Fibroblast of upper back skin (primary cell): ENCODE measurements at places on chromosomes 7 and 10.

DNA sequence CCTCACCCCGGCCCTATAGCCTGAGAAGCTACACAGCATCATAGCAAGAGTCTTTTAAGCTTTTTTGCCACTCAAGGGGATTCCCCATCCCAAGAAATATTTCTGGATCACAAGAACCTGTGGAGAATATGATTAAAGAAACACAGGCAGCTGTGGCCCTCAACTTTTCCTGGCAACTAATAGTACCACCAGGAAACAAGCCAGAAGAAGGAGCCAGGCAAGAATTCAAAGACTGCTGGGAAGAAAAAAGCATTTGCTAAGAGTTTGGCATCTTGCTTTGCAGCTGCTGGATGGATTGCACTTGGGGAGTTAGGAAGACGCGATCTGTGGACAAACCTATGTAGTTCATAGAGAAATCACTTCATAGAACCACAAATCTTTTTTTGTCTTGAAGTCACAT is 437.8 kb downstream of the PLXDC2 start:
- peak; percentile 80 for DNase-seq

GRCh38 chr10:29285624-29286051 is 3.2 kb upstream of the LYZL1 start:
- DNase-seq = no peak

GRCh38 chr7:157507987-157508386 is 171.2 kb downstream of the DNAJB6 start:
- no peak for DNase-seq

DNA sequence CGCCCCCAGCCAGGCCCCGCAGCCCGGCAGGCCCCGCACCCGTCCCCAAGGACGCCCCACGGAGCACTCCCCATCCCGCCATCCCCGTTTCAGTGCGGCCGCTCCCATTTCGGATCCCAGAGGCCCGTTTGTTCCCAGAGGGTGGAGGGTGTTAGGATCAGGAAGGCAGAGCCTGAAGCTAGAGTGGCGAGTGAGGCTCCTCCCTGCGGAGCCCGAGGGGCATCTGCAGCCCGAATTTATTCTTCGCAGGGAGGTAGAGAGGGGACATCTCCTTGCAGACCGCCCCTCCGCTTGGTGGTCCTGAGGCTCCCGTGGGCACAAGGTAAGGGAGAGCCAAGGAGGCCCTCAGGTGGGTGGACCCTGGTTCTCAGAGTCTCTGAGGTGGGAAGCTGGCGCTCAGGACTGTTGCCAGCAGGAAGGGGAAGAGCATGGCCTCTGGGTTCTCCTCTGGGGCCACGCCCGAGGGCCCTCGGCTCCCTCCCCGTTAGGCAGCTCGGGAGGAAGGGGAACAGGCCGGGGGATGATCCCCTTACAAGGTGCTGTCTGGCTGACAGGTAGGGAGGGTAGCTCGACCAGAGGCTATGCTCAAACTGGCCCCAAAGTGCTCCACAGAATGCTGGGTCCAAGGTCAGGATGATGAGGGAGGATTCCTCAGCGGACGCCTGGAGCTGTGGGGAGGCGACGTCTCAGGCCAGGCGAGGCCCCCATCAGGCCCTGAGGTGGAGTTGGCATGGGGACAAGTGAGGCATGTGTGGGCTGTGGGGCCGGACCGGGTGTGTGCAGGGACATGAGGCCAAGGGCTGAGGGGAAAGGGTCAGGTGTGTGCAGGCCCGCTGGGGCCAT is 17.4 kb downstream of the POLL start:
- DNase-seq = no peak

DNA sequence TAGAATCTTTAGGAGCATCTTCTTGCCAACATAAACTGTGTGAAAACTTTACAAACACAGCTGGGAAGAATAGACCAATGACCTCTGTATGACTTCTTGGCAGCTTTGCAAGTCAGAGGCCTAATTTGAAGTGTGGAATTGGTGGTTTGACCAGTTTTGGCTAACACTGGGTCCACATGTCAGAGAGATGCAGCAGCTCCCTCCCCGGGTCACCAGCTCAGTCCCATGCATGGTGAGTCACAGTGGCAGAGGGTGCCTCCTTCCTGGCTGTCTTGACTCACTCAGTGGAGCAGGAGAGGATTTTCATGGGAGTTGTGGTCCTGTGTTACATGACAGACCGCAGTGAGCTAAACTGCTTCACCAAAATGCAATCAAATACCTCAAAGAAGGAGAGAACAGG is 8.2 kb upstream of the STARD3NL start:
- DNase-seq = peak; percentile 54

DNA sequence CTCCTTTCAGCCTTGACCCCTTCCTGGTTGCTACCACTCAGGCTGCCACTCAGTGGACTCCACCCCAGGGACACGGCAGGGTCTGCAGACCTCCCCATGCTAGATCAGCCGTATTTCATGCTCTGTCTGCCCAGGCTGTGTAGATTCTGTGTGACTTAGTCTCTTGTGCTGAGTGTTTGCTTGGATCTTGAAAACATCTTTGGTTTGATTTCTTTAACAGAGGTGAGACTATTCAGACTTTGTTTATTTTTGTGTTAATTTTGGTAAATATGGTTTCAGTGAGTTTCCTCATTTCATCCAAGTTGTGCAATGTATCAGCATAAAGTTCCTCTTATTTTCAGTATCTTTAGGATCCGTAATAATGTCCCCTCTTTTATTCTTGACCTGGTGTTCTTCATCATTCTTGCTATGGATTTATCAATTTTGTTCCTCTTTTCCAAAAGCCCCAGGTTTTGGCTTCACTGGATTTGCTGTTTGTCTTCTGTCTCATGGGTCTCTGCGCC is 21.2 kb upstream of the PWWP2B start:
- DNase-seq = no peak

- no peak for DNase-seq
Observed at GRCh38 chr10:34232481-34232880, 582.6 kb downstream of the PARD3 start.

- DNase-seq = no peak
Observed at GRCh38 chr10:13365243-13365642, 17.1 kb upstream of the SEPHS1 start.

- DNase-seq = no peak
Observed at GRCh38 chr10:8444630-8445029, 390.1 kb downstream of the GATA3 start.

- DNase-seq = no peak
Observed at GRCh38 chr7:5557920-5558401, 134.3 kb upstream of the TNRC18 start.

DNA sequence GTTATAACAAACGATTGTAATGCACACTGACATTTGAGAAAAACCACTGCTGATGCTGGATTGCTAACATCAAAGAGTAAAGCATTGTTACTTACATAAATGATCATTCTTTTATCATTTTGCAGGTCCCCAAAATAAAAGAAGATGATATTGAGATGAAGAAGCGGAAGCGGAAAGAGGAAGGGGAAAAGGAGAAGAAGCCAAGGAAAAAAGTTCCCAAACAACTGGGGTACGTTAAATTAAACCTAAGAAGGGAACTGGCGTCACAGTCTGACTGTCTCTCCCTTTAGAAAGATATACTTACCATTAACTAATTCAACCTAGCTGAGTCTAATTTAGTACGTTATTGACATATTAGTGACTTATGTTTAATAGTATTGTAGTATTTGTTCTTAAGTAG is 28.1 kb downstream of the UBN2 start:
- no peak for DNase-seq

- DNase-seq = no peak
Observed at GRCh38 chr10:118516716-118517115, 78.7 kb downstream of the PRLHR start.

DNA sequence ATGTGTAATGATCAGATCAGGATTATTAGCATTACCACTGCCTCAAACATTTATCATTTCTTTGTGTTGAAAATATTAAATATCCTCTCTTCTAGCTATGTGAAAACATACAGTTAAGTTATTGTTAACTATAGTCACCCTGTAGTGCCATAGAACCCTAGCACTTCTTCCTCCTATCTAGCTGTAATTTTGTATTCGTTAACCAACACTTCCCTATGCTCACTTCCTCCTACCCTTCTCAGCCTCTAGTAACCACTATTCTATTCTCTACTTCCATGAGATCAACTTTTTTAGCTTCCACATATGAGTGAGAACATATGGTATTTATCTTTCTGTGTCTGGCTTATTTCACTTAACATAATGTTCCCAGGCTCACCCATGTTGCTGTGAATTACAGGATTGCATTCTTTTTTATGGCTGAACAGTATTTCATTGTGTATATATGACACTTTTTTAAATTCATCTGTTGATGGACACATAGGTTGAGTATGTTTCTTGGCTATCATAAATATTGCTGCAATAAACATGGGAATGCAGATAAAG is 132.7 kb upstream of the RHOBTB1 start:
- DNase-seq = no peak

DNA sequence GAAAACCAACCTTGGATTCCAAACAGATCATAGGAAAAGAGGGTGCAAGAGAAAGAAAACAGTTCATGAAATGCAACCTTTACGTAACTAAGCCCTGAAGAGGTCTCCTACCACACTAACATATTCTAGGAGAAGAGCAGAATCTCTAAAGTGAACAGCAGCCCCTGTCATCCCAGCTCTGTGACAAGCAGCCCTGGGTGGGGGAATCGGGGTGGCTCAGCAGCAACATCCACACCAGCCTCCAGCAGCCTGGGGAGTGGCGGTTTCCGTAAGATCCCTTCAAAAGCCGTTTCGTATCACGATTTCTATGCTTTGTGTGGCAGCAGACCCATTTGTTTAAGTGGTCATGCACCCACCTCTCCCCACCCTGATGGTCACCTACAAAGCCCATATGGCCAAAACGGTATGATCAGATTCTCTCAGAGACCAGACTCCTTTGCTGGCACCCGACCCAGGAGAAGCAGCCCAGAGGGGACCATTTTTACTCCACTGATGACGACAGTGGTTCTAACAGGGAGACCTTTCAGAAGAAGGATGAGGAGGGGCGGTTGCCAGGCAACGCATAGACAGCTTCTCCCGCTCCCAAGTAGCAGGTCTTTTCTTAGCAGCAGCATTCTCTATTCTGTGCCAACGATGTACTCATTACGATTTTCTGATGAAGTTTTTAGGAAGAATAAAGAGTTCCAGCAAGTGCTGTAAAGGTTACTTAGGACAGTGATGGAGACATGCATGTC is 300.6 kb downstream of the DNAJB6 start:
- no peak for DNase-seq

DNA sequence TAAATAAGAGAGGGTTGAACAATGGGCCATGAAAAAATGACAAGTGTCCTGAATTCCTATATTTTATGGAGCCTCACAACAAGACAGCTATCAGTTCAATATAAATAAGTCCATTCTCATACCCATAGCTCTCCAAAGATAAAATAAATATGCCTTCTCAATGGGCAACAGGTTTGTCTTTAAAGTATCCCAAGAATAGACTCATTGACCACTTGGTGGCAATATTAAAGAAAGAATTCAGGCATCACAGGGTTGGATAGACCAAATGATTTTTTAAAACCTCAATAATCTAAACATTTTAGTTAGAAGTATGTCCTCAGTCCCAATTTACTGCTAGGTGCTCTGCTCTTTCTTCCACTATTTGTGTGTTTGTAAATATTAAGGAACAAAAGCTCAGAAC is 165.1 kb upstream of the WNT16 start:
- peak; percentile 17 for DNase-seq

GRCh38 chr10:80274396-80275134 is 14.9 kb downstream of the MAT1A start:
- DNase-seq = no peak

DNA sequence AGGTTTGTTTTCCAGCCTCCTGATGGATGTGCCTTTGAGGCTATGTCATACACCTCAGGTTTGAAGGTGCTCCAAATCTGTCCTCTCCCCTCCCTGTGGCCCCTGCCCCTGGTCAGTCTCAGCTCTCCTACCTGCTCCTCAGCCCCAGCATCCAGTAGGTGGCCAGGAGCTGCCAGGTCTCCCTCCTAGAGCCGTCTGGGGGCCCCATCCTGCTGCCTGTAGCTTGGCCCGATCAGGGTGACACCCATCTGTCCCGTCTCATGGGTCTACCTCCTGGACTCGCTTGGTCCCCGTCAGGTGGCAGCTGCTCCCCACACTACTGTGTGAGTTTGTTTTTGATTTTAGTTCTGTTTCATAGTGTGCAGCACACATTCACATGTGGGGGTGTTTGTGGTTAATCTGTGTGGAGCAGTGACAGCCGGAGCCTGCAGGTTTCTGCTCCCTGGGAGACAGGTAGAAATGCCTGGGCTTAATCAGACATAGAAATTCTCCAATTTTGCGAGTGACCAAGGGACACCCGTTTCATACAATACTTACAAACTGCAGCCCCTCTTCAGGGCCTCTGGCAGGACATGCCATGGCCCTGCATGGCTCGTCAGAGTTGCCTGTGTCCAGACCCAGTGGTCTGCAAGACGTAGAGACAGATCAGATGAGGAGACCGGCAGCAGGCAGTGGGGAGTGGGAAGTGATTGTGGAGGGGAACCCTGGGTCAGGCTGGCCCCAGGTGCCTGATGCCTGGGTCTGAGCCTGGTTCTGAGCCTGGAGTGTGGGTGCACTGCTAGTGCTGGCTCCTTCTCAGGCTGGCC is 17.1 kb downstream of the ADCY1 start:
- DNase-seq = no peak

DNA sequence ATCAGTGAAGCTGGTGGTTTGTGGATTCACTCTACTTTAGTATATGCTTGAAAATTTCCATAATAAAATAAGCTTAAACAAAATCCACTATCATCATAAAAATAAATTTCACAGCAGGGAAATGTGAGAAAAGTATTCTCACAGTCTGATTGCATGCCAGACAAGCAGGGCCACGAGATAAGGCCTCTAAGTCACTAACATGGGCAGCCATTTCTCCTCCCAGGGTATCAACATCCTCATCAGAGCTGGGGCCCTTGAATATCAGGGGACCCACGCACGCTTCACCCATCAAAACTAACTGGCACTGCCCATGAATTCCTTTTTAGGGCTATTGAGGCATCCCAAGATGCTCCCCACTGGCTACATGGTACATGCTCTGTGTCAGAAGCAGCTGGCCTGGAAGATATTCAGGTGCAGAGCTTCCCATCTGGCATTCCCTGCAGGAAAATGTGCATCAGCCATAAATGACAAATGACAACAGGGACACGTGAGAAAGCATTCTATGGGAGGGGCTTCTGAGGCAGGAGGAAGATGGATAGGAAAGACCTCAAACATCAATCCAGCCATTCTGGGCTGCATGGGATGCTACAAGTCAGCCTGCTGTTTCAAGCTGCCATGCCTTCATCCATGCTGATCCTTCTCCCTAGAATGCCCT is 17.4 kb downstream of the CCDC6 start:
- no peak for DNase-seq

GRCh38 chr10:97910661-97911060 is 61.0 kb downstream of the GOLGA7B start:
- DNase-seq = no peak

- DNase-seq = no peak
Observed at GRCh38 chr10:14191871-14192270, 138.9 kb downstream of the FRMD4A start.
